H1 (cell line): ENCODE measurements at places on chromosomes 1 and 21. TPM values are rescaled to one million over a fixed set of nuclear protein-coding genes. Genes with fewer than 3 reads are reported as not detected.

DCDC2B gene
- total RNA-seq = not detected in 2 replicates

PMF1 gene
- total RNA-seq = 113 and 116 TPM in 2 replicates

- no peak overlapping the region for H3K27ac ChIP-seq
- no peak overlapping the region for H3K4me3 ChIP-seq
- no peaks in the 10 kb centered on the region for H3K36me3 ChIP-seq
- no peak for DNase-seq
- no peaks in the 10 kb centered on the region for H3K27me3 ChIP-seq
Observed at GRCh38 chr21:28215214-28215954, 777.3 kb downstream of the LTN1 start.

PLD5 gene
- total RNA-seq = 7.5 and 8.5 TPM in 2 replicates

DNA sequence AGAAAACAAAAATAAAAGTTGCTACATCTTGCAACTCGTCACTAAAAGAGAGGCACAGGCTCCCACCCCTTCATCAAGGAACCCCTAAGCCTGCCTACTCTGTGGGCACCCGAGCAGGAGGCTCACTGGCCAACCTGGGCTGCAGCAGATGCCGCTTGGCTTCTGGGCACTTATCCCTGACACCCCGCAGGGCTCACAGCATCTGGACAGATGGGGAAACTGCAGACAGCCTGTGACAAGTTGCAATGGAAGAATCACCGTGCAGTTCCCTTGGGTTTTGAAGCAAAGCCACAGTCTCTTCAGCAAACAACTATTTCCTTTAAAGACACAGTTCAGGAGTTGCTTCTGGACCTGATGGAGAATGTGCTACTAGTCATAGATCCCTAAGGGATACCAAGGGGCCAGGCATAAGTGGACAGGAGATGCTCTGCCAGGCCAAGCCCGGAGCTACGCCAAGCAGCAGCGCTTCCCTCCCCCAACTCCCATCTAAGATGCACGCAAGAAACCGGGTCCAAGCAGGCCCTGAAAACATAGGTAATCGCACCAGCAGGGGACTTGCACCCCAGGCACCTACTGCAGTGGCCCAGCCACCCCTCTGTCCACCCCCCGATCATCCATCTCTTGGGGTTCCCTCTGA lies 170.6 kb downstream of the NPHP4 start:
- H3K4me3 ChIP-seq = no peak overlapping the region
- H3K27ac ChIP-seq = no peak overlapping the region
- H3K36me3 ChIP-seq = no peaks in the 10 kb centered on the region
- no peaks in the 10 kb centered on the region for H3K27me3 ChIP-seq
- DNase-seq = no peak
- H3K4me1 ChIP-seq = no peaks in the 10 kb centered on the region; the same call in 1 of the 2 replicates

LAX1 gene
- 0.11 and 0.23 TPM in 2 replicates for total RNA-seq

SYNJ1 gene
- 4.0 and 4.3 TPM in 2 replicates for total RNA-seq

DNA sequence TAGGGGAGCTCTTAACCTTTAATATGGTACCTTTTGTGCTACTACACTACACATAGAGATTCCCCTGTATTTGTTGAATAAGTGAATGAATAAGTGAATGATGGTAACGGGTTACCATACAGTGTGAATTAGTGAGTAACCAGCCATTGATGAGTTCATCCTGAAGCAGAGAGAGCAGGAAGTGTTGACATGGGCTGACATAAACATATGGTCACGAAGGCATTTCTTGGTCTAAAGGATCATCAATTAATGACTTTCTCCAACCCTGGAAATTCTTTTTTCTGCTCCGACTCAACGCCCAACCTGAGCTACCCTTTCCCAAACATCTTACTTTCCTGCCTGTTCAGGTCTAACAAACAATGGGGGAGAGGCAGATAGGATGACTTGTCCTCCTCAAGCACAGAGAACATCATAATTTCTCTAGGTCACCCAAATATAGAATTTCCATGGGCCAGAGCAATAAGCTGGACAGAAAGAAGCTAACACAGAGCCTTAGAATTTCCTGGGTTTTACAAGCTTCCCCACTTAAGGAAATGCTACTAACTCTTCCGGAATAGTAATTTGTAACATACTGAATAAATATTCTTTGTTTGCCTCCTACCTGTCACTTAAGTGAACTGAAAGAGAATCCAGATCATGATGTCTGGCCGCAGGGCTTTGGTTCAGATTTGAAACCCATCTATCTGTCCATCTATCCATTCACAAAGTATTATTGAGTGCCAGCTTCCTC lies 114.7 kb upstream of the NGF start:
- no peaks in the 10 kb centered on the region for H3K4me1 ChIP-seq
- H3K27ac ChIP-seq = no peak overlapping the region
- no peaks in the 10 kb centered on the region for H3K27me3 ChIP-seq
- H3K4me3 ChIP-seq = no peak overlapping the region

LEMD1 gene
- total RNA-seq = 9.7 and 10.5 TPM in 2 replicates

DNA sequence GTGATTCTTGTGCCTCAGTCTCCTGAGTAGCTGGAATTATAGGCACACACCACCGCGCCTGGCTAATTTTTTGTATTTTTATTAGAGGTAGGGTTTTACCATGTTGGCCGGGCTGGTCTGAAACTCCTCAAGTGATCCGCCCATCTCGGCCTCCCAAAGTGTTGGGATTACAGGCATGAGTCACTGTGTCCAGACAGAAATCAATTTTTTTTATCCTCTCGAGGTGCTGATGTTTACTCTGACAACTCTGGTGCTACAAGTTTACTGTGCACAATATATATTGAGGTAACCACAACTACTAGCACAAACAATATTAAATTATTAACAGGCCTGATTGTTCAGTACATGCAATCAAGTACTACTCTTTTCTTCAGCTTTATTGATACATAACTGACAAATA lies 39.7 kb downstream of the F13B start:
- H3K36me3 ChIP-seq = no peaks in the 10 kb centered on the region
- H3K27ac ChIP-seq = no peak overlapping the region
- no peaks in the 10 kb centered on the region for H3K4me1 ChIP-seq
- no peaks in the 10 kb centered on the region for H3K27me3 ChIP-seq
- no peak overlapping the region for H3K4me3 ChIP-seq
- DNase-seq = no peak

DNA sequence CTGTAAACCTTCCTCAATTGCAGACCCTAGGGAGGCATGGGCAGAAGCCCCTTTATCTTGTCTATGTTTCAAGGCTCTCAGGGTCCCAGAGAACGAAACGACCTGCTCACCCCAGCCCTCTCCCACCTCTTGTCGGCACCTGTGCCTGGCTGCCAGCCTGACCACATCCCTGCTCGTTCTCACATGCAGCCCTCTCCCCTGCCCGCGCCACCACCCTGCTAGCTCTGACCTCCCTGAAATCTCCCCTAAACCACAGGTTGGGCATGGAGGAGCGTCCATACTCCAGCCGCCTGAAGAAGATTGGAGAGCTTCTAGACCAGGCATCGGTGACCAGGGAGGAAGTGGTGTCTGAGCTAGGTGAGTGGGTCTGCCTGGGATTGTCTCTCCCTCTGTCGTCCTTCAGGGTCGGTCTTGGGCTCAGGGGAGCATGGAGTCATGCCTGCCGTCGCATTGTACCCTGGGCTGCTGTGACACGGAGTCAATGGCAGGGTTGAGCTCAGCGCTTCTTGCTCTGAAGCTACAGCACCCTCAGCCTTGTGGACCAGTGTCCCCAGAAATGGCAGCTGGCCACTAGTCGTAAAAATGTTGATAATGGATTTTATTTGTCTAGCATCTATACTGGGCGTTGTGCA lies 3.6 kb downstream of the ADPRS start:
- no peak overlapping the region for H3K4me3 ChIP-seq
- DNase-seq = no peak
- no peaks in the 10 kb centered on the region for H3K27me3 ChIP-seq
- no peak overlapping the region for H3K27ac ChIP-seq
- peaks cover 11% of the 10 kb centered on the region for H3K4me1 ChIP-seq

GRCh38 chr1:230572121-230573105 lies 69.9 kb upstream of the COG2 start:
- no peaks in the 10 kb centered on the region for H3K36me3 ChIP-seq
- no peak overlapping the region for H3K4me3 ChIP-seq
- no peak for DNase-seq

GRCh38 chr1:30305061-30305460 lies 418.3 kb downstream of the MATN1 start:
- no peak for DNase-seq
- H3K27ac ChIP-seq = no peak overlapping the region
- no peak overlapping the region for H3K4me3 ChIP-seq
- H3K27me3 ChIP-seq = no peaks in the 10 kb centered on the region
- no peaks in the 10 kb centered on the region for H3K4me1 ChIP-seq
